ENCODE measurements at places on chromosomes 5 and 9. TPM values are rescaled to one million over a fixed set of nuclear protein-coding genes. Genes with fewer than 3 reads are reported as not detected.

BAAT gene
- total RNA-seq = 0.58 TPM

RGS7BP gene
- total RNA-seq = not detected

ADAMTS16 gene
- total RNA-seq = 1.7 TPM

SGCD gene
- total RNA-seq = 3.7 TPM

MVB12B gene
- total RNA-seq = 6.4 TPM

VDAC1 gene
- total RNA-seq = 381 TPM

GKAP1 gene
- 5.8 TPM for total RNA-seq

IFNE gene
- 2.3 TPM for total RNA-seq

C9 gene
- not detected for total RNA-seq

TAF11L5 gene
- total RNA-seq = not detected

CDH10 gene
- 0.30 TPM for total RNA-seq

ADAMTSL2 gene
- total RNA-seq = not detected

RABL6 gene
- 87.2 TPM for total RNA-seq

NSG2 gene
- total RNA-seq = 0.10 TPM

DCANP1 gene
- not detected for total RNA-seq

NFIB gene
- 9.9 TPM for total RNA-seq

DDX4 gene
- 0.02 TPM for total RNA-seq

CXCL14 gene
- total RNA-seq = 0.17 TPM

SLC6A18 gene
- total RNA-seq = not detected

GM2A gene
- 17.9 TPM for total RNA-seq

PKN3 gene
- total RNA-seq = 14.6 TPM

GADD45G gene
- 0.33 TPM for total RNA-seq

MAP3K1 gene
- 1.7 TPM for total RNA-seq

ZDHHC11B gene
- total RNA-seq = 1.3 TPM

ST6GALNAC6 gene
- total RNA-seq = 20.1 TPM

TICAM2 gene
- 1.0 TPM for total RNA-seq

STOML2 gene
- total RNA-seq = 251 TPM

JAK2 gene
- total RNA-seq = 3.5 TPM
